ENCODE measurements at places on chromosomes 2 and 18. TPM values are rescaled to one million over a fixed set of nuclear protein-coding genes. Genes with fewer than 3 reads are reported as not detected.

The LIMS2 gene
- 14.6 TPM for total RNA-seq

The PKP4 gene
- total RNA-seq = 57.0 TPM

The TEX51 gene
- total RNA-seq = not detected

The ASAP2 gene
- 0.15 TPM for total RNA-seq

- no peak for DNase-seq
Measured at GRCh38 chr18:39564716-39565115, 1999.1 kb upstream of the CELF4 start.

GRCh38 chr2:4964579-4964978, 727.6 kb upstream of the SOX11 start:
- no peak for DNase-seq

GRCh38 chr2:161245671-161246070, 62.6 kb upstream of the PSMD14 start:
- no peak for DNase-seq

DNA sequence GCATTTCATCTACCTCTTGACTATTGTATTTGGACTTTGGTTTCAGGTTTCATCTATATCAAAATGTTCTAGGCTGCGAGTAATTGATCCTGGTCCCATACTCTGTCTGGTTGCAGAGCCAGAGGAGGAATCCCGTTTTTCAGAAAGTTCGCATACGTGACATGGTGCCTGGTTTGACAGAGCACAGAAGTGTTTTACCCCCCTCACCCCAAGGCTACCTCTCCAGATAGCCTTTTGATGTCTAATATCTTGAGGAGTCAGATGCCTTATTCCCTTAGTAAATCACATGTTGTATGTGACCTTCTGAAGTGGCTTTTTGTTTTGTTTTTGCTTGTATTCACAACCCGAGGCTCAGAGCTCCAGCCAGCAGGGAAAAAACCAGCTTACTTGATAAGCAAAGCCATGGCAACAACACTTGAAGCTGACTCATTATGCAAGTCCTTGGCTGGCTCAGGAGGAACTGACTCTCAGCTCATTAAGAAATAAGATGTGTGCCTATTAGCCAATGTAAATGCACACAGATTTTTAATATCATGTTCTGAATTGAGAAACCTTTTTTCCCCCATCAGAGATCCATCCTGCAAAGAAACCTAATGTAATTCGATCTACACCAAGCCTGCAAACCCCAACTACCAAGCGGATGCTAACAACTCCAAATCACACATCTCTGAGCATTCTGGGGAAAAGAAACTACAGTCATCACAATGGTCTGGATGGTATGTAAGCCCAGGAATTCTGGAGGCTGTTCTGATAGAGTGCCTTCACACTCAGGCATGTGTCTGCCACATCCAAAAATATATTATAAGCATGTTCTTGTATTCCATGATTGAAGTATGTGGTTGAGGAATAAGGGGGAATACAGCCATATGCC, 41.4 kb downstream of the OXER1 start:
- DNase-seq = peak; percentile 77

GRCh38 chr2:26533661-26534060, 55.7 kb upstream of the OTOF start:
- no peak for DNase-seq
